ENCODE measurements at places on chromosomes 6 and 20. TPM values are rescaled to one million over a fixed set of nuclear protein-coding genes. Genes with fewer than 3 reads are reported as not detected.

The SIGLEC1 gene
- 9.4 TPM for total RNA-seq

The IRF4 gene
- total RNA-seq = 7.4 TPM

The PTGIS gene
- total RNA-seq = 13.0 TPM

The LY6G5B gene
- 15.9 TPM for total RNA-seq

The SLC22A7 gene
- not detected for total RNA-seq

The PNPLA1 gene
- total RNA-seq = 2.4 TPM

The SIRPD gene
- 19.1 TPM for total RNA-seq

The OPRM1 gene
- 4.0 TPM for total RNA-seq

The DUSP15 gene
- 274 TPM for total RNA-seq

The EPPIN gene
- 185 TPM for total RNA-seq

The ATP9A gene
- 89.3 TPM for total RNA-seq

The ARHGAP40 gene
- total RNA-seq = 1.5 TPM

The SUMO4 gene
- total RNA-seq = 6.3 TPM

The BTNL2 gene
- total RNA-seq = 0.74 TPM

The IYD gene
- 0.24 TPM for total RNA-seq

The HLA-DQA1 gene
- 1.6 TPM for total RNA-seq

The HLA-F gene
- total RNA-seq = 28.1 TPM

The PLAGL2 gene
- total RNA-seq = 30.5 TPM

The STX7 gene
- total RNA-seq = 12.7 TPM

The TDRD6 gene
- total RNA-seq = 28.1 TPM
